T-helper 1 cell (primary cell): ENCODE measurements at places on chromosomes 13 and 19.

DNA sequence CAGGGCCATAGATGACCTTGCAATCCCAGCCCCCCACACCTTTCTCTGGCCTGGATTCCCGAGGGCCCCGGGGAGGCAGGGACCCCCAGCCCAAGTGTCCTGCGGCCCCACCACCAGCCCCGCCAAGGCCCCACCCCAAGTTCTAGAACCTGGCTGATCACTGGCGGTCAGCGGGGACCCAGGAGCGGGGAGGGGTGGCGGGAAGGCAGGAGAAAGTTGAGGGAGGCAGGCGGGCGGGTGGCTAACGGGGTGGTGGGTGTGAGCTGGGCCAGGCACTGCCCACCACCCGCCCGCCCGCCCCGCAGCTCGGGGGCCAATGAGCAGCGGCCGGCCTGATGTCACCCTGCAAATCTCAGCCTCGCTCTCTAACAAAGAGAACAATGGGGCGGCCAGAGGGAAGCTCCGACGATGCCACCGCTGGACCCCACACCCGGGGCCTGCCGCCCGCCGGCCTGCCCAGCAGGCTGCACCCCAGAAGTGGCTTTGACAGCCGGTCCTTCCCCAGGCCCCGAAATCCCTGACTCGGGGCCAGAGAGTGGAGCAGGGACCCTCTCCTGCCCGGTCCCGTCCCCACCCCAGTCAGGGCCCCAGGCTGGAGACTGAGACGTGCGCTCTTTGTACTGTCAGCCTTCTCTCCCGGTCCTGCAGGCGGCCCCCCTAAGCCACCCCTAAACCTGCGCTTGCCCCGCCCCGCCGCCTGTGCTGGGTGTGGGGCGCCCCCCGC lies 1.6 kb downstream of the MEX3D start:
- DNase-seq: no peak

- DNase-seq: no peak
These were observed 41.2 kb downstream of the USP12 start for GRCh38 chr13:27130223-27130978.

DNA sequence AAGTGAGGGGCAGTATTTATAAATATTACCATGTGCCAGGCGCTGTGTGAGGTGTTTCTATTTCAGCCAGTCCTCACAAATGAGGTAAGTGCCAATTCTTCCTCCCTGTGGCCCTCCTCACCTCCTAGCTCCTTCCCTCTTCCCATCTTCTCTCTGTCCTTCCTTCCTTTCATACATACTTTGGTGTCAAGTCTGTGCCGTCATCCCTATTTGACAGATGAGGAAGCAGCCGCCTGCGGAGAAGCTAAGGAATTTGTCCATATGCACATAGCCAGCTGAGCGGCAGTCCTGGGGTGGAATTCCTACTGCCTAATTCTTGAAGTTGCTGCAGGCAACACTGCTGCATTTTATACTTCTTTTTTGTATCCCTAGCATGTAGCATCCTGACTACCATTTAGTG lies 150.8 kb downstream of the B3GLCT start:
- no peak for DNase-seq

GRCh38 chr13:95763601-95764000 lies 86.7 kb downstream of the DNAJC3 start:
- no peak for DNase-seq

GRCh38 chr19:51743405-51743804 lies 8.3 kb downstream of the FPR1 start:
- no peak for DNase-seq

DNA sequence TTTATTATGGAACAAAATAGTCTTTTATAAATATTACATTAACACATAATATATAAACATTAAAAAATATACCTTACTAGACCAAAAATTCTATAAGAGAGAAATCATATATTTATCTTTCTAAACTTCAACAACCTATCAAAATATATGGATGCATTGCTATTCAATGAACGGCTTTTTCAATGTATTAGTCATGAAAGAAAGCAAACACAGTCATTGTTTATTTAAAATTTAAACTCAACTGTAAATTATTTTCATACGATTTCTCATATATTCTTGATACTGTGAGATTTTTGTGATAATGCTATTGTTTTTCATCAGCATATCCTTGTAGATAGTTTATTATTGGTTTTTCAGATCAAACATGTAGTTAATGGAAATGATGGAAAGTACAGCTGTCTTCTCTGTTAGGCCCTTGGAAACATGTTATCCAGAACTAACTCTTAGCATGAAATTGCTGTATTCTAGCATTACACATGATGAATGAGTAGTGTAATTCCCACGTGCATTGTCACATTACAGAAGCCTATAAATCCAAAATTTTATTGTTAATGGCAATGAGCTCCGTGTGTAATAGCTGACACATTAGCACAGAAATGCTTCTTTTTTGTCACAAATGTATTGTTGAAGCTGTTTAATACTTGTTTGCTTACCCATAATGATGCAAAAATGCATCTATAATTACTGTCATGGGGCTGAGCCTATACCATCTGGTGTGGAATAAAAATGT lies 1639.9 kb downstream of the SLITRK5 start:
- no peak for DNase-seq

- no peak for DNase-seq
These were observed 44.4 kb upstream of the WDFY2 start for GRCh38 chr13:51539887-51540286.

GRCh38 chr13:27194895-27195764 lies 23.5 kb upstream of the USP12 start:
- DNase-seq: no peak

DNA sequence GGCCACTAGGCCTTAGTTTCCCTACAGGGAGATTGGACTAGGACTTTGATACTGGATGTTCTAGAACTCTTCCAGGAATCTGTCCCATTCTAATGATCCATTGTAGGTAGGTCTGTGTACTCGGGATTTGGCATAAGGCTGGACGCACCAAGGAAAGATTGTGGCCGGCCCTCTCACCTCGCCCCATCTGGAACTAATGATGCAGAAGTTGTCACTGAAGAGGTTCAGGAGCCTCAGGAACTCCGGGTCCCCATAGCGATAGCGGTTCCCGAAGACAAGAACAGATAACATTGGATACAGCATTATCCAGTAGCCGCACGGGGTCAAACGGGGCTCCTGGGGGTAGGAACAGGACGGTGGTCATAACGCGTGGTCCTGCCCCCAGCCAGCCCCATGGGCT lies 11.2 kb downstream of the EGLN2 start:
- no peak for DNase-seq

DNA sequence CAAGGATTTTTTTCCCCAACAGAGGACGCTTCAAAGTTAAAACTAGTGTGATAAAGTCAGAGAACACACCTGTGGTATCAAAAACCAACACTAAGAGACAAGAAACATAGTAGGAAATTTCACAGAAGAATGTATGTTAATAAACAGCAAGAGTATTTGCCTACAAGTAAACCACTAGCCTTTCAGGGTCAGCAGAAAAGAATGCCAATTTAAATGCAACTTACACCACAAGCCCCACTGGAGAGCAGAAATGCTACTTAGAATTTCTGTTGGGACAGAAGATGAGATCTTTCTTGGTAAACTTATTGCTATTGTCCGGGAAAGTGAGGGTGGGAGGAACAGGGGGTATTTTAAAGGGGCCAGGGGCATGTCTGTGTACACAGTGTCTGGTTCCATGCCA lies 68.6 kb downstream of the STK24 start:
- DNase-seq: no peak

GRCh38 chr13:20801707-20802106 lies 27.9 kb upstream of the EEF1AKMT1 start:
- no peak for DNase-seq

- DNase-seq: no peak
These were observed 100.9 kb downstream of the FOXO1 start for GRCh38 chr13:40565282-40566148.

DNA sequence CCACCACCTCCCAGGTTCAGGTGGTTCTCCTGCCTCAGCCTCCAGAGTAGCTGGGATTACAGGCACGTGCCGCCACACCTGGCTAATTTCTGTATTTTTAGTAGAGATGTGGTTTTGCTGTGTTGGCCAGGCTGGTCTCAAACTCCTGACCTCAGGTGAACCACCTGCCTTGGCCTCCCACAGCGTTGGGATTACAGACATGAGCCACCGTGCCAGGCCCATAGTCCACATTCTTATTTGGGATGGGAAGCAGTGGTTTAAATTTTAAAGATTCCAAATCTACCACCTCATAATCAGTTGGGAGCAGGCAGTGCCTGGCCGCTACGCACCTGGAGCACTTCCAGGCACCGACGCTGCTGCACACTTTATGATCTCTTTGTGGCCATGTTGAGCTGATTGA lies 160.6 kb upstream of the SOX1 start:
- no peak for DNase-seq

- no peak for DNase-seq
These were observed 113.1 kb downstream of the PAN3 start for GRCh38 chr13:28251466-28251865.

GRCh38 chr19:51108805-51109146 lies 567 bp upstream of the CTU1 start:
- DNase-seq: no peak

DNA sequence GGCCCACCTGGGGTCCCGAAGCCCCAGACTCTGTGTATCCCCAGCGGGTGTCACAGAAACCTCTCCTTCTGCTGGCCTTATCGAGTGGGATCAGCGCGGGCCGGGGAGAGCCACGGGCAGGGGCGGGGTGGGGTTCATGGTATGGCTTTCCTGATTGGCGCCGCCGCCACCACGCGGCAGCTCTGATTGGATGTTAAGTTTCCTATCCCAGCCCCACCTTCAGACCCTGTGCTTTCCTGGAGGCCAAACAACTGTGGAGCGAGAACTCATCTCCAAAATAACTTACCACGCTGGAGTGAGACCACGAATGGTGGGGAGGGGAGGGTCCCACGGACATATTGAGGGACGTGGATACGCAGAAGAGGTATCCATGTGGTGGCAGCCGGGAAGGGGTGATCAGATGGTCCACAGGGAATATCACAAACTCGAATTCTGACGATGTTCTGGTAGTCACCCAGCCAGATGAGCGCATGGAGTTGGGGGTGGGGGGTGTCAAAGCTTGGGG lies 1.0 kb upstream of the ICAM5 start:
- no peak for DNase-seq

DNA sequence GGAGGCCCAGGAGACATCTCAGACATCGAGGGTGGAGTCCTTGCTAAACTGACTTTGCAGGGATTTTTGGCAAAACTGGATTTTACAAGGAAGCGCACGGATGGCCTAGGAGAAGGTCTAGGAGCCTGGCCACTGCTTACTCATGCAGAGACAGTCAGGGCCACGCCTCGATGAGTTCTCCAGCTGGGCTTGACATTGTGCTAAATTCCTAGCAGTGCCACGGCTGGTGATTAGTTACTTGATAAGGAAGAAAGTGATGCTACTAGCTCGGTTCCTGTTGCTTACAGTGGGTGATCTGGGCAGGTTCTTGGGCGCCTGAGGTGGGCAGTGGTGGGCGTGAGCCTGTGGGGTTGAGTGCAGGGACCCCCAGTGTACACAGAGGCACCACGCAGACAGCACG lies 143.4 kb downstream of the SOX1 start:
- no peak for DNase-seq

GRCh38 chr19:46211201-46211881 lies 18.2 kb upstream of the IGFL1 start:
- no peak for DNase-seq

GRCh38 chr19:3481241-3482090 lies 1.1 kb upstream of the SMIM24 start:
- no peak for DNase-seq

GRCh38 chr13:112990783-112991182 lies 21.8 kb downstream of the MCF2L start:
- DNase-seq: no peak

GRCh38 chr19:35797663-35798062 lies 15.0 kb downstream of the PRODH2 start:
- no peak for DNase-seq

DNA sequence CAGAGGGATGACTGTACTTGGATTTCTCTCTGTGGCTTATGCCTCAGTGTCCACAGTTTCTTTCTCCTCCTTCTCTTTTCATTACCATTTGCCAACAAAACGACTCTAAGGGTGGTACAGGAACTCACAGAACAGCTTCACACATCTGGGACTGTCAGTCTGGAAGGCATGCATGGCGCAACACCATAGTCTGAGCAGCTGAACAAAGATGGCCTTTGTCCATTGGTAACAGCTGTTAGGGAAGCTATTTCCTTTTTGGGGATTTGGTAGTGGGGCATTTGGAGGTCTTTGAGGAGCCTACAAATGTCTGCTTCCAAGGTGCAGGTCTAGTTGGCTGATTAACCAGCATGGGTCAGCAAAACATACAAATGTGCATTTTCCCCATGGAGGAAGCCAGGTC lies 81.4 kb upstream of the PCDH8 start:
- DNase-seq: no peak

GRCh38 chr19:18450021-18450930 lies 12.3 kb upstream of the ISYNA1 start:
- DNase-seq: no peak

DNA sequence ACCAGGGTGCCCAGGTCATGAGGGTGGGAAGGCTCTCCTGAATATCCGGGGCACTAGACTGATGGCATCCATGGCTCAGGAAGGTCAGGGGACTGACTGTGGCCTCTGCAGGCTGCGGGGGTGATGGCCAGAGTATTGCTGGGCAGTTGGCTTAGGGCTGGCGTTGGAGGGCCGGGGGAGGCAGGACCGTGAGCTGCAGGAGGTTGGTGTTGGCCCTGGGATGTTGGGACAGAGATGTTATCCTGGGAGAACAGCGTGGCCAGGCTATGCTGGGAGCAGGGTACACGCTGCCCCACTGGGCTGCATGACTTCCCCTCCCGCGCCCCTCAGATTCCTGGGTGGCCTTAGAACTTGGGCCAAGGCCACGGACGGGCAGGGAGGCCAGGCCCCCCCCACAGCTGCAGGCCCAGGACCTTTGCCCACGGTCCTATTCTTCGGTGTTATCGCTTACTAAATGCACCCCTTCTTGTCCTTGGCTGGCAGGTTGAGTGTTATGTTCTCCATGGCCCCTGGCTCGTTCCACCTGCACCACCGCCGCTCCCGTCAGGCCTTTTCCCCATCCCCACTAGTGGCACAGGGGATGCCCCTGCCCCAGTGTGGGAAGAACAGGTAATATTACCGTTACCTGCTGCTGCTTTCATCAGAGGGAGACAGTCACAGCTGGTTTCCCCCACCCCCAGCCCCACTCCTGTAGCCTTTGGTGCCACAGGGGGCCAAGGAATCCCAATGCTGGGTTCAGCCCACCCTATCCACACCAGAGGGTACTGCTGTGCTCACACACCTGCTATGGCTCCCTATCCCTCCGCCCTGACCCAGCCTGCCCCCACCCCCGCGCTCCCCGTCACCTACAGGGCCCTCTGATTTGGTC lies 3.2 kb upstream of the ISYNA1 start:
- DNase-seq: no peak

GRCh38 chr13:19345158-19345557 lies 163.5 kb upstream of the TUBA3C start:
- no peak for DNase-seq

DNA sequence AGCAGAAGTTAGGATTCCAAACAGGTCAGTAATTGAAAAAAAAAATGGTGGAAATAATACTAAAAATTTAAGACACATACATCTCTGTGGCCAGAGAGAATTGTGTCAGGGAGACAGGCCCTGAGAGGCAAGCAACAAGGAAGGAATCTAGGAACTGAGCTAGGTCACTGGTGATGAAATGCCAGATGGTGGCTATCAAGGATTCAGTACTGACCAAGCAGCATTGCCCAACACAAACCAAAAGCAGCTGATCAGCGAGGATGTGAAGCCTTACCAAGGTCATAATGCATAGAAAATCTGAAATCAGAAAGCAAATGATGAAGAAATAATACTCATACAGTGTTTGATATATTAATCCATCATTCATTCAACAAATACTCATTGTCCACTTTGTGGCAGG lies 905.0 kb downstream of the GPC5 start:
- DNase-seq: no peak

- no peak for DNase-seq
These were observed 21.7 kb upstream of the SLC25A30 start for GRCh38 chr13:45439781-45440462.
